CD4-positive, alpha-beta T cell treated with Interleukin-4 for 1 hour (primary cell): ENCODE measurements at places on chromosomes 12 and 14.

DNA sequence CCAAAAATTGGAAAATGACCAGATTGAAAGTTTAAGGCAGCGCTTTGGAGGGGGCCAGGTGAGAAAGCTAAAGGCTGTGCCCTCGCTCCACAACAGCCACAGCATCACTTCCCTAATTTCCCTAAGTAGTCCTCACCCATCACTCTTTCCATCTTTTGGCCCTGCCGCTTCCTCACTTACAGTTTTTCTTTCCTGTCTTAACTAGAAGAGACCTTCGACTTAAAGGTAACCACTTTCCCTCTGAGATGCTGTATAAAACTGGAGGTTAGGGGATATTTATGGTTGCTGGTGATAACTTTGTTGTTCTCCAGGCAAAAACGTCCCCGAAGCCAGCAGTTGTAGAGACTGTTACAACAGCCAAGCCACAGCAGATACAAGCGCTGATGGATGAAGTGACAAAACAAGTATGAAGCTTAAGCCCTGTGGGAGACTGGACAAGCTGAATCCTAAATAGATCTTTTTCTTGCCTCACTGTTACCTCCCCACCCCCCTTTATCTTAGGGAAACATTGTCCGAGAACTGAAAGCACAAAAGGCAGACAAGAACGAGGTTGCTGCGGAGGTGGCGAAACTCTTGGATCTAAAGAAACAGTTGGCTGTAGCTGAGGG is 4.3 kb downstream of the DDIT3 start:
- no peak for DNase-seq

DNA sequence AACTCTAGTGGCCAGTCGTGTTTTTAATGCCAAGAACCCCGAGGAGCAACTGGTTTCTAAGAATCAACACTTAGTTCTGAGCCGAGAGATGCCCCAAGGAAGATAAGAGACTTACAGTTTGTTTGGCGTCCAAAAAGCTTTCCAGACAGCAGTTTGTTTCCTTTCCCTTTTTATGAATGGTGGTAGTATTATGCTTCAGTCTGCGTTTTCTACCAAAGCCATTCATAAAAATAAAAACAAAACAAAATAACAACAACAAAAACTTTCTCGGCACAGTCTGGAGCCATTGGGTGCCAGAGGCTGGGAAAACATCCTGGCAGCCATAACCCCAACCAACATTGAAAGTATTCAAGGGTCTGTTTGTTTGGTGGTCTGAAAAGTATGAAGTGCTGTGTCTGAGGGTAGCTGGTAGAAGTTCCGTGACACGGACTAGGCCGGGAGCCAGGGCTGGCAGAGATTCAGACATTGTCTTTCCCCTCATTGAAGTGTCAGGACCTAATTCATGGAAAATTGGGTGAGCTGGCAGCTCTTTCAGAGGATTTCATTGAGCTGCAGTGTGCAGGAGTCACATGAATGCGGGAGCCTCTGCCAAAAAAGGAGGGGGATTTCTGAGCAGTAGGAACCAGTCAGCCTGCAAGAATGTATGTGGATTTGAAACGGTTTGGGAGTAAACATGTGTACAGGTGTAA is 124.2 kb downstream of the HMGA2 start:
- DNase-seq = no peak

- DNase-seq = no peak
These were observed 536 bp downstream of the PARPBP start for GRCh38 chr12:102120564-102120873.

GRCh38 chr12:38159092-38159551 is 157.5 kb upstream of the ALG10B start:
- DNase-seq = no peak

GRCh38 chr14:72514660-72515025 is 379.3 kb downstream of the DPF3 start:
- no peak for DNase-seq

DNA sequence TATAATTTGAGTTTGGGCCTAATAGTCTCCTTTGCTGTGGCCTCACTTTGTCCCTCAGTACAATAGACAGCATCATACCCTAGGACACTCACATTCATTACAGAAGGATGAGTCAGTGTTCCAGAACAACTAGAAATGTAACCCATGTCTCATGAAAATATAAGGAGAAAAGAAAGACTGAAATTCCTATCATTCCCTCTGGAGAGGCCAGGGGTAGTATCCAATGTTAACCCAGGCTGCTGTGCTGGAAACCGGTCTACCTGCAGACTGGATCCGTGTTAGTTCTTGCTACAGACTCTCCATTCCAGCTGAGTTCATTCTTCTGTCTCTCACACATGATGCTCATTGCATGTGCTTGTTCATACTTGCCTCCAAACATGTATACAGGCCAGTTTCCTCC is 75.8 kb upstream of the HOXC13 start:
- DNase-seq = no peak

DNA sequence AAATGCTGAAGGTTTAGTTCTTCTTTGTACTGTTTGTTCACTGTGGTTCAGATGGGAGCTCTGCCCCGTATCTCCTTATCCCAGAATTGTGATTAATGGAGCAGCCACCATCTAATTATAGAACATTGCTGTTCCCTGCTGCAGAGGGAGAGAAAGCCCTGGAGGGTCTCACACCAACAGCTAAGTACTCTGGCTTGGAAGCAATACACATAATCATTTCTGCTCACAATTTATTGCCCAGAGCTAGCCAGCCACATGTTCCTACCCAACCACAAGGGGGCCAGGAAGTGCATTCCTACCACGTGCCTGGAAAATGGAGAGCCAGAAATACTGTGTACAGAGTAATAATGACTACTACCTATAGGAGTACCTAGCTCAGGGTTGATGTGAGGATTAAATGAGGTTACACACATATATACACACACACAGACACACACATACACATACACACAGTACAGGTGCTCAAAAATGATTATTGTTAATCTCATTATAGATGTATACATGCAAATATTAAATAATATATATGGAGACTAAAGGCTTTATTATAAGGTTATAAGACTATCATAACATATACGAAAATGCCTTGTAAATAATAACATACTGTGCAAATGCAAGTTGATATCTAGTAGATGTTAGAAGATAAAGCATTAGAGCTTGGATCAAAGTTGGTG is 22.3 kb downstream of the MSRB3 start:
- no peak for DNase-seq
